ENCODE measurements at places on chromosomes 3 and 15.

DNA sequence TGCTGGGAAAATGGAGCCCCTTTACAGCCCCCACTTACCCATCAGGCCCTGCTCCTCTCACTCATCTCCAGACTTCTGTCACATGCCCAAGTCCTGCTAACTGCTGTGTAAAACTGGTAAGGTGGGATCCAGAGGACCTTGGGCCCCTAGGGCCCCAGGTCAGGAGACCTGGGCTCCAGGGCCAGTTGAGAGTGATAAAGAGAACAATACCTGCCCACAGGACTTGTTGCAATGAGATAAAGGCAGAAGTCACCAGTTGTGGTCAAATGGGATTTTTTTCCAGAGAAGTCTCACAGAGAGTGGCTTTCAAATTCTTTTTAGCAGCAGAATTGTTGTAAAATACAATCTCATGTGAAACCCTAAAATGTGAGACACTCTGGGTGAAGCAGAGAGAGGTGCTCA, 753 bp downstream of the FURIN start:
- no peak for DNase-seq

DNA sequence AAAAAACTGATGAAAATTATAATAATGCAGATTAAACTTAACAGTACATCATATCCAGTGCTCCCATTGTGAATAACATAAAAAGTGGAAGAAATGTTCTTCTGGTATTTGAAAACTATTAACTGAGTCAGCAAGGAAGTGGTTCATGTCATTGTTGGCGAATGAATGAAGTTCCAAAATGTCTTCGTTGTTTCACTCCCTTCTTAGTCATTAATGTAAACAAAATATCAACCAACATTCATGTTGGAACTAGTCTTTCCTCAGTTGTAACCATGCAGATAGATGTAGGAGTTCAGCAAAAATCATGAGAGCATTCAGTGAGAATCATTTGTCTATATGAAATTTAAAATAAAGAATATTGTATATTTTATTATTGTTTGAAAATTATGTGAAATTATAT, 44.1 kb upstream of the ICE2 start:
- DNase-seq: no peak

DNA sequence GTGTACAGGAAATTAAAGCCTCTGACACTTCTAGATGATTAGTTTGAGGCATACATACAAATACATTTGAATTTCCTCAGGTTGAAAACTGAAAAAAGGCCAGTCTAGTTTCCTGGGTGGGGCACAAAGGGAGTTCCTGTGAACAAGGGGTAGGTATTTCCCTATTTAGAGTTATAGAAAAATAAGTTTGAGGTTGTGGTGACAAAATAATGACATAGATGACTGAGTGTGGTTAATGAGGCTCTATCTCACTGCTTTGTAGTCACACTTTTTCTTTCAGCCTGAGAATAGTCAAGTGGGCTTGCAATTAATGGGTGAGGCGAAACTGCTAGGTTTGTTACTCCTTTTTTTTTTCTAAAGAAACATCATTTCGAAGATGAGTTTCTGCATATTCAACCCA, 4.3 kb downstream of the SLCO3A1 start:
- no peak for DNase-seq

- no peak for DNase-seq
These were observed 64.4 kb upstream of the PRICKLE2 start for GRCh38 chr3:64289622-64290021.

GRCh38 chr3:116863822-116864589, 154.4 kb downstream of the TUSC7 start:
- DNase-seq: no peak

DNA sequence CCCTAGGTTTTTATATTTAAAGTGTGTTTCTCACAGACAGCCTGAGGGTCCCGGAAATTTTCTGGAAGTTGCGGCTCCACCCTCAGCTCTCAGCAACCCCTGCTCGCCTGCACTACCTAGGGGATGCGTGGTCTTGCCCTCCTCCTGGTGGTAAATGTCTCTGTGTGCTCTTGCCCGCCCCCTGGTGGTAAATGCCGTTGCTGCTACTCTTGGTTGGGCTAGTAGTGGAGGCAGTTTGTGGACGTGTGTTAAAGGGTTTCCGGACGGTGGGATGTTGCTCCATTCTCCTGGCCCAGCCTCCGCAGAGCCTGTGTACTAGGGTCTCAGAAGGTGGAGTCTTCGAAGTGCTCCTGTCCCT, 27.4 kb downstream of the STOML1 start:
- DNase-seq: peak; percentile 66

- DNase-seq: no peak
These were observed 729.7 kb downstream of the ROBO1 start for GRCh38 chr3:79038057-79038456.

GRCh38 chr3:45937206-45938042, 5.8 kb upstream of the CXCR6 start:
- DNase-seq: no peak

- no peak for DNase-seq
These were observed 879.9 kb downstream of the TUSC7 start for GRCh38 chr3:117589454-117589853.

GRCh38 chr3:187274977-187275338, 16.6 kb downstream of the MASP1 start:
- DNase-seq: no peak

DNA sequence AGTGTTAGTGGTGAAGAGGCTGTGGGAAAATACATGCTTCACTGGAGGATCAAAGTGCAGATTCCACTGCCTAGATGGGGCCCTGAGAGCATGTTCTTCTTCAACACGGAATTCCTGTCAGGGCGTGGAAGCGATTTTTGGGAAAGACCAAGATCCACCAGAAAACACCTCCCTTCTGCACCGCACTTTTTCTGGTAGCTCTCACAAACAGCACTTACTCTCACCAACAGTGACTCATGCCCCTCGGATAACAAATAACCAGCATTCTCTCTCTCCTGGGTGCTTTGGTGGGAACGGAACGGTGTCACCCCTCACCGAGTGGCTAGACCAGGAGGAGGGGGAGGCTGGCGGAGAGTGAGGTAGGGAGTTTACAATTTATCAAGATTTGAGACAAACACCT, 40.1 kb downstream of the ADAMTSL3 start:
- DNase-seq: no peak

GRCh38 chr3:8505621-8506020, 4.0 kb downstream of the LMCD1 start:
- no peak for DNase-seq

GRCh38 chr3:59422312-59422711, 372.5 kb upstream of the CFAP20DC start:
- DNase-seq: no peak

GRCh38 chr3:30666572-30667279, 60.3 kb downstream of the TGFBR2 start:
- no peak for DNase-seq

DNA sequence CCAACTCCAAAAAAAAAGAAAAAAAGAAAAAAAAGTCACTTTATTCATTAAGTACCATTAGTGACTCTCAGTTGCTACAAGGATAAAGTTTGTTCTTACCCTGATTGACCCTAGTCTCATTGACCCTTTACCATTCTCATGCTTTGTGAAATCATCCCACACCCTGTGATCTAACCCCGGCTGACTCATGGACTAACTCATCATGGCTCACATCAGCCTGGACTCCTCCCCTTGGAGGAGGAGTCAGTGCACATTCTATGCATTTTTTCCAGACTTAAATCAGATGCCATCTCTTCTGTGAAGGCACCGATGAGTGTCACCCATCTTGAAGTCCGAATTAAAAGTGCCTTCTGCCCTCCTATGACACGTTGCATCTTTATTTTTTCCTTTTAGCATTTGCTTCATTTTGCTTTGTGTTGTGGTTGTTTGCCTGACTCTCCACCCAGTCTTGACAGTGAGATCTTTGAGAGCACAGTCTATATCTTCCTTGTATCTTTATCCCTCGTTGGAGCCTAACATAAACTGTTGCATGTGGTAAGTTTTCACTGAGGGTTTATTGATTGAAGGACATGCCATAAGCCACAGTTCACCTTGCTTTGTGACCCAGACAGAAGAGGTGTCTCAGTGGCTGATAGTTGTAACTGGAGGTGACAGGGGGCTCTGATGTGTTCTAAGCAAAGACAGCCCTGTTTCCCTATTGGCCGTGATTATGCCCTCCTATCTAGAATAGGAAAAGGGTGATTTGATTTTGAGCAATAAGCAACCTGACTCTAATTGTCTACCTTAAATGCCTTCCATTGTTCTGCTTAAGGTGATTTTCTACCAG, 72.1 kb downstream of the IL1RAP start:
- no peak for DNase-seq

GRCh38 chr3:110881069-110881468, 190.5 kb upstream of the NECTIN3 start:
- no peak for DNase-seq

DNA sequence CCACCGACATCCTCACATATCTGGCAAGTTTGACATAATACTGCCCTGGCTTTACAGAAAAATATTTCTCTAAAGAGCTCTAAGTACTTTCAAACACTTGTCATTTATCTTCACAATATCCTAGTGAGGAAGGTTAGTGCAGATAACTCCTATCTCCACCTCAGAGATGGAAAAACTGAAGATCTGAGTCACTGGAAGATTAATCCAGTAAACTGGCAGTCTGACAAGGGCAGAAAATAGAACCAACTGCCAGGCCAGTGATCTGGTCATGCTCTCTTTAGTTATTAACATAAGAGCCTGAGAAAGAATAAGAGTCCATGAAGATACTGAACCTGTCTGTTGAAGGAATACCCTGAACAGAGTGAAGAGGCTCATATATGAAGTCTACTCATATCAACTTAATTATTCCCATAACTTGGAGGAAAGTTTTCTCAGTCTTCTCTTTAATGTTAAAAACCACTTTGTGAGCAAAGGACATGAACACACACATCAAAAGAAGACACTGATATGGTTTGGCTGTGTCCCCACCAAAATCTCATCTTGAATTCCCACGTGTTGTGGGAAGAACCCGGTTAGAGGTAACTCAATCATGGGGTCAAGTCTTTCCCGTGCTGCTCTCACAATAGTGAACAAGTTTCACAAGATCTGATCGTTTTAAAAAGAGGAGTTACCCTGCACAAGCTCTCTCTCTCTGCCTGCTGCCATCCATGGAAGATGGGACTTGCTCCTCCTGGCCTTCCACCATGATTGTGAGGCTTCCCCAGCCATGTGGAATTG, 61.4 kb downstream of the GOLIM4 start:
- DNase-seq: no peak

DNA sequence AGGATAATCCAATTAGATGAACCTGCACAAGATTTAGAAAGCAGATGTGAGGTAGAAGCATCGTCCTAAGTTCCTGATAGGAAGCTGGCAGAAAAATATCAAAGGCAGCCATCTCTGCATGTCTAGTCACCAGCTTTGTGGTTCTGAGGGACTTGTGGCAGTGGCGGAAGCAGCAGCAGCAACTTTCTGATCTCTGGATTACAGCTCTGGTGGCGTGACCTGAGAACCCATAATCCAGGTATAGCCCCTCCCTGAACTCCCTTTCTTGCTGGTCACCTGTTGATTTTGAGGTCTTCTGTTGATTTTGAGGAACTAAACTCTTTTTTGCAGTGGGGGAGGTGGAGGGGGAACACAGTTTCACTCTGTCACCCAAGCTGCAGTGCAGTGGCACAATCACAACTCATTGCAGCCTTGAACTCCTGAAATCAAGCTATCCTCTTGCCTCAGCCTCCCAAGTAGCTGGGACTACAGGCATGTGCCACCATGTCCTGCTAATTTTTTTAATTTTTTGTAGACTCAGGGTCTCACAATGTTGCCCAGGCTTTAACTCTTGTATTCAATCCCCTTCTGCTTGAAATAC, 7.9 kb downstream of the FSIP1 start:
- peak; percentile 38 for DNase-seq

DNA sequence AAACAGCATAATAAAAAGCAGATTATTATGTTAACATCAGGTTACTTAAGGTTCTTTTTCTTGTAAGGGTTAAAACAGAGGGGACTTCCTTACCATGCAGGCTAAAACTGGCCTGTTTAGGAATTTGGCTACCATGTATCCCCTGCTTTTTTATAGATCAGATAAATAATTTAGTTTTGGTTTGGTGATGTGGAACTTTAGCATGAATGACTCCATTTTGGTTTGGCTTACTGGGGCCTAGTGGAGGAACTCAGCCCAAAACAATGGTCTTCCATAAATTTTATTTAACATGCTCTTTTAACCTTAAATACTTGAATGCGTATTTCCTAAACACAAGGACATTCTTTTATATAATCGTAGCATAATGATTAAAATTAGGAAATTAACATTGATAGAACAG, 18.9 kb downstream of the GALK2 start:
- DNase-seq: no peak

DNA sequence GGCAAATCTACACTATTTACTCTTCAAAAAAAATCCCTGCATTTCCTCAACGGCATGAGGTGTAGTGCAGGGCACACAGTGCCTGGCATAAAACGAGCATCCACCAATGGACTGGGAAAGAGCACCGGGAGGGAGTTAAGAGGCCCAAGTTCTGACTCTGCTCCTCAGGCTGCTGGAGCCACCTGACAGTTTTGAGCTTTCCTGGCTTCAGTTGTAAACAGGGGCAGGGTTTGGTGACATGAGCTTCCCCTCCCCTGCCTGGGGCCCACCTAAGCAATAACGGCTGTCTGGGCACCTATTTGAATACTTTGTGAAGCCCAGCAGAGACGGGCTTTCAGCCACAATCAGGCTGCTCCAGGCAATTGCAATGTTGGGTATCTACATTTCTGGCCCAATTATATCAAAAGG, 16.4 kb downstream of the CA12 start:
- no peak for DNase-seq

GRCh38 chr3:166810741-166811445, 569.2 kb downstream of the ZBBX start:
- no peak for DNase-seq

- no peak for DNase-seq
These were observed 22.2 kb downstream of the FAM174B start for GRCh38 chr15:92633418-92633817.

DNA sequence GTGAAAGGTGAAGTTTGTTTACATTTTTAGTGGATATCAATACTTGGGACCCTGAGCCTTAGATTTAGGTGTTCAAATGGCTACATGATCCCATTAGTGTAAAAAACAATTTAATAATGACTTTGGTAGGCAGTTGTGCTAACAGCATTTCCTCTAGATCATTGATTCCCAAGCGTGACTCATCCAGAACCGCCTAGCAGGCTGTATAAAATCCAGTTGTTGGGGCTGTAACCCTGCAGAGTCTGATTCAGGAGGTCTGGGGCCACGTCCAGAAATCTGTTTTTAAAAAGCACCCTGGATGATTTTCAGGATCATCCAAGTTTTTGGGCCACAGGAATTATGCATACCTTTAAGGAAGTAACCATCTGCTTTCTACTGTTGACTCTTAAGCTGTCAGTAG, 156.4 kb downstream of the TP63 start:
- no peak for DNase-seq

DNA sequence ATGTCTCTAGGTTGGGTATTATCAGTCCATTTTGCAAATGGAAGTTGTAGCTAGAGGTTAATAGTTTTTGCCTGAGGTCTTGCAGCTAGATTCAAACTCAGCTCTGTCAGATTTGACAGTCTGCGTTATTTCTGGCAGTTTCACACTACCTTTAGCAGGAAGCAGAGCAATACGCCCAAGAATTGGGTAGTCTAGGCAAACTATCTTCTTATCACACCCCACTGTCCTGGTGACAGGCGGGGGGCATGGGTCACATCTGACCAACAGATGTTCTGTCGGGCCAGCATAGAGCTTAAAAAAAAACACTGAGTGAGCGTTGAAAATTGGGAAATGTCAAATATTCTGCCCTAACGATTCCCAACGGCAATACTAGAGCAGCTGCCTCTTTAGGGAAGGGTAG, 5.7 kb downstream of the GPR160 start:
- DNase-seq: no peak

- no peak for DNase-seq
These were observed 29.6 kb upstream of the PLXND1 start for GRCh38 chr3:129636082-129636481.

- no peak for DNase-seq
These were observed 30.0 kb downstream of the XXYLT1 start for GRCh38 chr3:195240939-195241338.

GRCh38 chr3:185961675-185962232, 23.9 kb upstream of the TRA2B start:
- no peak for DNase-seq

Measured in GDM1 (cell line).